ENCODE measurements at places on chromosomes 1 and 21.

DNA sequence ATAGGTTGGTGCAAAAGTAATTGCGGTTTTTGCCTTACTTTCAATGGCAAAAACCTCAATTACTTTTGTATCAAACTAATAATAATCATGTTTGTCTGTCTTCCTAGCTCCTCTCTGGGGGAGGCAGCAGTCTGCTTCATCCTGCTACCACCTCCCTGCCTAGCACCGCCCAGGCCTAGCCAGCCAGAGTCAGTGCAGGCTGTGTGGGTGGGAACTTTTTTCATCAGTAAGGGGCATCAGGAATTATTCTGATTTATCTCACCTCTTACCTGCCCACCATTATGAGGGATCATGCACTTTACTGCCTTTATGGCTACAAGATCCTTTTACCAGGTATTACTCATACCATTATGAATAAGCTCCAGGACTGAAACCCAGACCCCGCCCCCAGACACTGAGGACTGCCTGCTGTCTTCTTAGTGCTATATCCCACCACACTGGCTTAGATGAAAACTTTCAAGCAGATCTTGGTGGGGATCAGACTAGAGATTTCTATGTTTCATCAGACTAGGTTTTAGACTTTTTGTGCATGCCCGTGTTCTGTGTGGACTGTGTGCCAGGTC lies 116.4 kb downstream of the PBX1 start:
- no peak for DNase-seq

- DNase-seq = no peak
These were observed 1809.6 kb downstream of the BRINP3 start for GRCh38 chr1:188668083-188668482.

DNA sequence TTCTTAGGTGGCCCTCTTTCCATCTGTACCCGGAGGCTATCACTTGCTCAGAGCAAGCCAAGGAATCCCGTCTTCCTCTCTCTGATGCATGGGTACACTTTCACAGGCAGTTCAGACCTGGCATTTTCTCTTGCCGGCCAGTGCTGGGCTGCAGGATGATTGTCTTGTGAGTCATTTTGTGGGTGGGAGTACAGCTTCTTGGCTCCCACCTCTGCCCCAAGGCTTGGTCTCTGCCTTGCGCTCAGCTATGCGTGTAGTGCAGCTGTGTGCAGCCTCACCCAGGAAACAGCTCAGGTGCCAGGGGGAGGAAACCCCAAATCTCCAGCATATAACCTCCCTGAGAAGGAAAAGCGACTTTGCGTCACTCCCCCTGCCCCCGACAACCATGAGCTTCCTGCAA lies 3.9 kb upstream of the AJAP1 start:
- DNase-seq = no peak

GRCh38 chr1:63662056-63662836 lies 69.0 kb downstream of the PGM1 start:
- DNase-seq = no peak

- DNase-seq = no peak
These were observed 146.4 kb downstream of the FGGY start for GRCh38 chr1:59443310-59443709.

DNA sequence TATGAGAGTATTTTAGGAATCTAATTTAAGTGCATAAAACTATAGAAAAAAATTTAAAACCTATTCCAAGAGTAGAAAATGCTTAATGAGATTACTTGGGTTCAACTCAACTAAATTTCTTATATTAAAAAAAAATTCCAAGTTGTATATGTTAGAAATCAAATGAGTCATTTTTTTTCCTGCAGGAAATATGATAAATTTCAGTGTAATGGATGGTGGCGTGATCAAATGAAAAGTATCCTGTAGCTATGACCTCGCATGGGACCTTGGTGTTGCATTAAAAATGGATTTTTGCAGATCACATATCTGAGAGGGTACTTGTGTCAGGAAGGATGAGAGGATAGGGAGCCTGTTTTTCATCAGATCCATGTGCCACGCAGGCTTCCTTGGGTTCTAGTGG lies 17.9 kb downstream of the ATP5PO start:
- no peak for DNase-seq

GRCh38 chr1:160710517-160711252 lies 937 bp downstream of the CD48 start:
- DNase-seq = no peak

Data from activated gamma-delta T cell treated with anti-CD3 and anti-CD28 coated beads, Interleukin-2, amount 50 U/mL, for 16 hours (primary cell).